ENCODE measurements at places on chromosomes 4 and X. TPM values are rescaled to one million over a fixed set of nuclear protein-coding genes. Genes with fewer than 3 reads are reported as not detected.

FAM47A gene
- total RNA-seq, result not detected

PDE6B gene
- total RNA-seq, result 1.7 TPM

FDCSP gene
- not detected for total RNA-seq

CLDN24 gene
- not detected for total RNA-seq

ITM2A gene
- 76.8 TPM for total RNA-seq

GAGE12H gene
- total RNA-seq, result not detected

CTPS2 gene
- 4.9 TPM for total RNA-seq

EREG gene
- not detected for total RNA-seq

Data from Right ventricle myocardium inferior (tissue), 1 donor.